ENCODE measurements at places on chromosomes 2 and 18.

- no peak for DNase-seq
These were observed 98.3 kb upstream of the SPRED2 start for GRCh38 chr2:65530547-65531320.

GRCh38 chr2:68031542-68032160, 31.2 kb downstream of the C1D start:
- no peak for DNase-seq

DNA sequence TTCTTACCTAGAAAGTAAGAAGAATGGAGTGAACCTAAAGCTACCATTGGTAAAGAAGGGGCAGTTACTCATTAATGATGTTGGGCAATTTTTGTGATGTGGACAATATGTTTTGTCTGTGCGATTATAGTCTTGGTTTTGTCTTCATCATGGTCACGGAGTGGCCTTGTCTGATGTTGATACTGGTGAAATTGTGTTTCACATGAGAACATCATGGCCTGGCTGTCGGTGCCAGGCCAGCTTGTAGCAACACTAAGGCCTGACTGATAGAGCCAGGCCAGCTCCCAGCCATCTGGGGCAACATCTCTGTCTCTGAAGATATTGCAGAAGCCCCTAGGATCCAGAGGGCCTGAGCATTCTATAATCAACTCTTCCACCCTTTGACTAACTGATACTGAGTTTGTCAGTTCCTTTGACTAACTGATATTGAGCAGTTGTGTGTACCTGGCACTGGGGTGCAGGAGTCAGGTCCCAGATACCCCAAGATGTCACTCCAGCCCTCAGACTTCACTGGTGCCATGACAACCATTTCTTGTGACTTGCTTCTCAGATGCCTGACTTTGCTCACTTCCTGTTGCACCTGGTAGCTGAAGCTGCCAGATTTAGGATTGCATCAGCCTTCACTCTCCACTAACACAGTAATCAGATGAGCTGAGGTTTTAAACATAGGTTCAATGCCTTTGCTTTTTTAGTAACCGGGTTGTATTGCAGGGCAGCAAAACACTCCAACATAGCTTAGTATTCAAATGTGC, 62.5 kb downstream of the RPIA start:
- DNase-seq = no peak

- DNase-seq = no peak
These were observed 83.0 kb downstream of the COLEC12 start for GRCh38 chr18:417495-417894.

DNA sequence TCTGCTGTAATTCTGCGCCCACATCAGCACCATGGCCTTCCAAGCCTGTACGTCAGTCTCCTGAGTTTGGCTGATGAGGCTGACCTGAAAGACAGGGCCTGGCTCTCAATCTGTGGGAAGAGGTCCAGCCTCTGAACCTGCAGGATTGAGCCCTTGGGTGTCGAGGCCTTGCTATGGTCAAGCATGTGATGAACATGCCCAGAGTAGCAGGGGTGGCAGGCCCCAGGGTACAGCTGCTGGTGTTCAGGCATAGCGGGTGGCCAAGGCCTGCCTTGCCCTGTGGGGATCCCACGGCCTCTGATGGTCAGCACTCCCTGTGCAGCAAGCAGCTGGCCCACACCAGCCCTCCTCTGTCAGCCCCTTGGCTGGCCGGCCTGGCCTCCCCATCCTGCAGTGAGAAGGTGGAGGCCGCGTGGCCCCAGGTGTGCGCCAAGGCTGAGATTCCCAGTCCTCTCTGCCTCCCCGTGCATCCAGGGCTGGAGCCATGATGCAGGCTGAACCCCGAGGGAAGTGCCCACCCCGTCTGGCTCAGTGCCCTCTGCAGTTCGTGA, 298.4 kb downstream of the NDUFA10 start:
- no peak for DNase-seq

GRCh38 chr2:85243101-85244072, 84.4 kb downstream of the TGOLN2 start:
- no peak for DNase-seq

- no peak for DNase-seq
These were observed 240.9 kb downstream of the SLC8A1 start for GRCh38 chr2:40210968-40211353.

DNA sequence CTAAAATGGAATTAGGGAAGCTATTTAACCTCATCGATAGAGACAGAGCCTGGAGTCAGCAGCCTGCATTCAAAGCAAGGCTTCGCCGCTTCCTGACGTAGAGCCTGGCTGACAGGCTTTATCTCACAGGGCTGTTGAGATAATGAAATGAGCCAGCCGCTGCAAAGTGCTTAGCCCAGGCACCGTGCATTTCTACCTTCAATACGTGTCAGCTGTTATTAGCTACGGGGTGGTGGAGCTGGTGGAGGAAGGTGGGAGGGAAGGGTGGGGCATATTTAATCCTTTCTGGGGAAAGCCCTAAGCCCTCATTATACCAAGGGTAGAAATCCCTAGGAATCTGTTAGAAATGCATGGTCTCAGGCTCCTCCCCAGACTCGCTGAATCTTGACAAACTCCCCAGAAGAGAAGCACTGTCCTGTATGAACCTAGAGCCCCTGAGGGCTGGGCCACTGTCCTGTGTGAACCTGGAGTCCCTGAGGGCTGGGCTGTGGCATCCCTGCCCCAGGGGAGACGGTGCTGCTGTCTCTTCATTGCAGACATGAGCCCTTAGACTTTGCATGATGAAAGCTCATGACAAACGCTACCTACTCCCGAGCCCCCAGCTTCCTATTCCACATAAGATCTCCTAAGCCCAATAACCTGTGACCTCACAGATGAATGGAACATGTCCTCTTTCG, 72.4 kb downstream of the ALPK2 start:
- no peak for DNase-seq

DNA sequence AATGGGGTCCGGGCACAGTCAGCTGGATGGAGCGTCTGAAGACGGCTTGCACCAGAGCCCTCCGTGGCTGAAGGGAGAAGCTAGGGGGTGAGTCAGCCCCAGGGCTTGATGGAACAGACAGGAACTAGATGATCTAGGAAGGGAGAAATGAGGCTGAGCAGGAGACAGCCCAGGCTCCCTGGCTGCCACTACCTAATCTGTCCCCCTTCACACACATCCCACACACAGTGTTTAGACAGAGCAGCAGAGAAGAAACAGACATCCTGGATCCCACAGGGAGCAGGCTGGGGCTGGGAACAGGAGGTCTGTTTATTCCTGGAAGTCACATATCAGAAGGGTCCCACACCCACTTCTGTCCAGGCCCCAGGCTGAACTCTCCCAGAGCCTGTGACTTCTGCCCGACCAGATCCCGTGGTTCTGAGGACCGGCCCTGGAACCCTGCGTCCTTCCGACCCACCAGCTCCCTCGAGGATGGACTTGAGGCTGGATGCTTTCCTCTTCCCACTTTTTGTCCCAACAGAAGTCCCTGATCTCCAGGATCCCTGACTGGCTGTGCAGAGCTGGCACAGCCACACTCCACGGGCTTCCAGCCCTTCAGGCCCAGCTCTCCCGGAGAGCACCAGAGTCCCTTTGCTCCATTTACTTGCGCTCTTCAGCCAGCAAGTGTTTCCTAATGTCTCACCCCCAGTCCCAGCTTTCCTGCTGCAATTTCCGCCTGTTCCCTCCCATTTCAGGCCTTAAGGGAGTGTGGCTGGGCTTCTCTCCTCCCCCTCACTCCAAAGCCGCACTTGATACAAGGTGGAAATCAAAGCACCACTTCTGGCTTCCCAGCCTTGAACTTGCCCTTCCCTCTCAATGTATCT, 1.5 kb upstream of the GPBAR1 start:
- DNase-seq = no peak

DNA sequence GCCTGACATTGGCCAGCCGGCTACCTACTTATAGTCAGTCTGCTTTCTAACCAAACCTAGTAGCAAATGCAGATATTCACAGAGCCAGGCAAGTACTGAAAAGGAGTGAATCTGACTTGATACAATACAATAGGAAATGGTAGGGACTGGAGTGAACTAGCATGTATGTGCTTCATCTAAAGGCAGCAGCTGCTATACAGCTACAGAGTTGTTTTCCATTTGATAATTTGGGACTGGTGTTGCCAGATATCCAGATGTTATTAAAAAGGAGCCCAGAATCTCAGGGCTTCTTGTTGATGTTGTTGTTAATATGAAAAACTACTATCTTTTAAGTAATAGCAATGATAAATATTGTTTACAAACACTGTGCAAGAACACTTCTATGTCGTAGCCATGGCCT, 159.4 kb downstream of the BABAM2 start:
- no peak for DNase-seq

GRCh38 chr2:9307535-9307934, 100.9 kb downstream of the ASAP2 start:
- DNase-seq = no peak

All from stimulated activated CD8-positive, alpha-beta memory T cell treated with anti-CD3 and anti-CD28 coated beads, Interleukin-4, amount 100 ng/mL, for 1 hour (primary cell).